Activated CD8-positive, alpha-beta memory T cell treated with anti-CD3 and anti-CD28 coated beads, Interleukin-2, amount 10 ng/mL, durations not matched to agents 7 days and 5 days (primary cell): ENCODE measurements at places on chromosomes 5 and 9.

DNA sequence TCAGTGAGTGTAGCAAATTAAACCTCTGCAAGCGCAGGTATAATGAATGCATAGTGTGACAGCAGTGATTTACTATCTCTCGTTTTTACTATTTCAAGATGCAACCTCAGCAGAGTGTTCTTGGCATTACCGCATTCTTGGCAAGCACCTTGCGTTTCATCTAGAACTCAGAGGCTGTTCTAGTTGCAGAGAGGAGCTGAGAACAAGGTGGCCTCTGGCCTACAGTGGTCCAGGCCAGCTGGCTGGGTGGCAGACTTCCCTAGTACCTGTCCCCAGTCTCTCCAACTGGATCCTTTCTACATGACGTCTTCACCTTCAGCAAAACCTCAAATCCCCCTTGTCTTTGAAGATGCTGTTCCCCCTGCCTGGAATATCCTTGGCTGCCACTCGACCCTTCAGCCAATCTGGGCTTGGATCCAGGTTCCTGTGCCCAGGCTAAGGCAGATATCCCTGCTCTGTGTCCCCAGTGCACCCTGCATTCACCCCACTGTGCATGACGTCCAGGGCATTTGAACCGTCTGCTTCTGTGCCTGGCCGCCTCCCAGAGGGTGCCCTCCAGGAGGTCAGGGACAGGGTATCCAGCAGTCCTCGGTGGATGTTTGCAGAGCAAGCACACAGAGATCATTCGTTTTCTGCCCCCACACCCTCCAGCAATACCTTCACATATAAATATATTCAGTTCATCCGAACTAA lies 120.4 kb upstream of the CPEB4 start:
- no peak for DNase-seq

DNA sequence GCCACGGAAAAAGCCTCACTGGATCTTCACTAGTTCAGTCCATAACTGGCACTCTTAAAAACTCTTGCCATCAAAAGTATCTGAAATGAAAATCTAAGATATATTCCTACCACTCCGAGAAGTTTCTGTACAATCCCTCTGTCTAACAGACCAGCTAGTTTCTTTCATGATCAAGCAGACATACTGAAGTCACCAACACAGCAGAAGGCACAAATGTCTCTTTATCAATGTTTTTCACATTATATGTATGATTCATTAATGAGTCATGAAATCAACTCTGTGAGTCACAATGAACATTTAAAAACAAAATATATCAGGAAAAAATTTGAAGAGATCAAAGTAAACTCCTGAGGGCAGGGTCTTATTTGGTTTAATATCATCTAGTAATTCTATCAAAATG lies 50.8 kb downstream of the F2R start:
- DNase-seq: no peak

DNA sequence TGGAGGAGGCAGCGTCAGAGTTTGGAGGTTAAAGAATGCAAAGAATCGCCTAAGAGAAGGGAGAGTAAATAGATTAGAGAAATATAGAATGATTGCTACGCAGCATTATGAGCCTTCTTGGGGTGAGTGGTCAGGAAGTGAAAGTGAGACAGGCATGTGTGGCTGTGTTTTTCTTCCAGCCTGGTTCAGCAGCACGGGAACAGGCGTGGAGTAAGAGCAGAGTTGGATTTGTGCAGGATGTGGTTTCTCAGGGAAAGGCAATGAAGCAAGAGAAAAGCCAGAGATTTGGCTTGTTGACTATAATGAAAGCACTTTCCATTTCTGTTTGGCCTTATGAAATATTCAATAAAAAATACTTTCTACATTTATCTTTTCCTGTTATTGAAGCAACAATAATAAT lies 34.3 kb upstream of the FRMD3 start:
- DNase-seq: no peak

GRCh38 chr5:76735762-76736545 lies 20.0 kb downstream of the F2R start:
- DNase-seq: peak; percentile 38

DNA sequence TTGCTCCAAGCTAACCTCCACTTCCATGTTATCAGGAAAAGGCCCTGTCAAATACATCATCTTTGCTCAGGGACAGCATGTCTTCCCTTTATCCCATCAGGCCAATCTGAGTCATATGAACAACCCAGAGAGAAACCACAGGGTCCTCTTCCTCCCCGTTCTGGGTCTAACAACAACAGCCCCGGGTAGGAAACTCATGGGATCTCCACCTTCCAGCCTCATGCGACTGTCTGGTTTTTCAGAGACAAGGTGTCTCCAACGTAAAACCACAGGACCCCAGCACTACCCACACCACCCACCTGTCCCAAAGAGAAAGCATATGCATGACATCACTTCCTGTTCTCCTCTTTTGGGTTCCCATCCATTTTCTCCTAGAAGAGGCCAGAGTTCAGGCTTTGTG lies 217.9 kb downstream of the ENC1 start:
- no peak for DNase-seq

DNA sequence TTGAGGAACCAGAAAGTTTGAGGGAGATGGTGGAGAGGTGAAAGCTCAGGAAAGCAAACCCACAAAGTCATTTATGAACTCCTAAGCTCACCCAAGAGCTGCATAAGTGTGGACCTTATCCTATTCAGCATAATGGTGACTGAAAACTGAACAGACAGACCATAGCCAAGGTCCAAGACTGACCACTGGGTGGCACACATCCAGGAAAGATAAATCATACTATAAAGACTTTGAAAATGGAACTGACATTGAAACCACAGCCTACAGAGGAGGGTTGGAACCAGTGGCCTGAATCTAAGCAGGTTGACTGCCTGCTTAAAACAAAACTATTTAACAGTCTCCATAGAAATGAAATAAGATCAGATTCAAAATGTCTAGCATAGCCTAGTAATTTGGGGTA lies 121.0 kb upstream of the RGS7BP start:
- no peak for DNase-seq

GRCh38 chr5:169085212-169085611 lies 215.7 kb downstream of the SLIT3 start:
- DNase-seq: no peak

GRCh38 chr9:79662537-79662956 lies 90.8 kb downstream of the TLE4 start:
- DNase-seq: no peak

GRCh38 chr5:1762121-1762882 lies 37.3 kb downstream of the MRPL36 start:
- peak; percentile 29 for DNase-seq

DNA sequence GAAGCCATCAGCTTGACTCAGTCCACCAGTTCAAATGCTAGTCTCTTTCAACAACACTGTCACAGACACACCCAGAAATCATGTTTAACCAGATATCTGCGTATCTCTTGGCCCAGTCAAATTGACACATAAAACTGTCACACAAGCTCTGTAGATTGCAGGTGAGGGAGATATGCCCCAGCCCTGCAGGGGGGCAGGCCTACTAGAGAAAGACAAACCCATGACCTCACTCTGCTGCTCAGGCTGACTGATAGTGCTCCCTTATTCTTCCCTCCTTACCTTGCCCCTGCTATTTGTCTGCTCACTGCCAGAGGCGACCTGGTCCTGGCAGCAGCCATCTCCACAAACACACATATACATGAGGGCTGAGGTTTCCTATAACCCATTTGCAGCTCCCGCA lies 351.3 kb downstream of the DRD1 start:
- DNase-seq: no peak

- DNase-seq: no peak
Observed at GRCh38 chr5:111772456-111773122, 15.6 kb upstream of the NREP start.

DNA sequence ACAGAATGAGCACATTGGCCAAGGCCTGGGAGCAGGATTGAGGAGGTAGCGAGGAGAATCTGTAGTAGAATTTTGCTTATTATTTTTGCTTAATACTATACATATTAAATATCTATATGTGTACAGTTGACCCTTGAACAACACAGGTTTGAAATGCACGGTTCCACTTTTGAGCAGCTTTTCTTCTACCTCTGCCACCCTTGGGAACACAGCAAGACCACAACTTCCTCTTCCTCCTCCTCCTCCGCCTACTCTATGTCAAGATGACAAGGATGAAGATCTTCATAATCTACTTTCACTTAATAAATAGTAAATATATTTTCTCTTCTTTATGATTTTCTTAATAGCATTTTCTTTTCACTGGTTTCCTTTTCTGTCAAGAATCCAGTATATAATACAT lies 541.4 kb downstream of the KCTD16 start:
- DNase-seq: no peak

DNA sequence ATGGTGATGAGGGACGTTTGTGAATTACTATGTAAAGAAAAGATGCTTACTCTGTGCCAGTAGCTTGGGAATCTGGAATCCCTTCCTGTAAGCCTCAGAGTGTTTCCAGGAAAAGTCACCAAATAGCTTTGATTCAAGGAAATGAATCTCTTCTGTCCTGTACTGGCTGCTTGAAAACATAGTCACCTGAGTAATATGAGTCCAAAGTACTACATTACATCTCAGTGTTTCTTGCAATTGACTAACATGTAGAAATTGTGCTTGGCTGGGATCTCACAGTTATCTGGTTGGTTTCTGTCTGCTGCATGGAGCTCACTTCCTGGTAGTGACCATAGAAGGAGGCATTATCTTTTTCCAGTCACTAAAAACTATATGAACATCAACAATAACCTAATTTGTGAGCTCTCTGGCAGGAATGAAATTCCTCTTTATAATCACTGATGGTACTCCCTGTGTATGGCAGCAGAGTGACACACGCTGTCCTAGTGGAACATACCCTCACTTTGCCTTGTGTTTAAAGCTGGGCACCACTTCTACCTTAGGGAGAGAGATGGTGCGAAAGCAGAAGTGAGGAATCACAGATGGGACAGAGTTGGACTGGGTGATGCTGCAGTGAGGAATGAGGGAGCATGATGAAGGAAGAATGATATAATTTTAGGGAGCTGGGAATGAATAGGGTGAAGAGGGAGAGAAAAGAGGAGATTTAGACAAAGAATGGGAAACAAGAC lies 568.5 kb downstream of the RAB3C start:
- no peak for DNase-seq

- DNase-seq: no peak
Observed at GRCh38 chr9:86768709-86769108, 178.6 kb downstream of the GAS1 start.

- no peak for DNase-seq
Observed at GRCh38 chr9:107358986-107359385, 75.9 kb downstream of the RAD23B start.

DNA sequence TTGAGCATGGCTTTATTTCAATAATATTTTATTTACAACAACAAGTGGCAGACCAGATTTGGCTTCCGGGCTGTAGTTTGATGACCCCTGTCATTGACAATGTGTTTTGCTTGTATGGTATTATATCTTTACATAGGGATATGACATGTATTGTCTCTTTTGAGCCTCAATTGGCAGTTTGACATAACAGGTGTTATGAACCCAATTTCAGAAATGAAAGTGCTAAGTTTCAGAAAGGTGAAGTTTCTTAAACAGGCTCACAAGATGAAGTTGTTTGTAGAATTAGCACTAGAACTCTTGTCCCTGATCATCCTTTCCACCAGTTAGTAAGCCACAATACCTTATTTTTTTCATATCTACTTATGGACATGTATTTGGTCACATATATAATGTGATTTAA lies 303.0 kb upstream of the GRIA1 start:
- no peak for DNase-seq

- no peak for DNase-seq
Observed at GRCh38 chr5:179121667-179122111, 61.5 kb downstream of the ZNF354C start.

- DNase-seq: no peak
Observed at GRCh38 chr5:15796557-15796956, 296.6 kb downstream of the FBXL7 start.

DNA sequence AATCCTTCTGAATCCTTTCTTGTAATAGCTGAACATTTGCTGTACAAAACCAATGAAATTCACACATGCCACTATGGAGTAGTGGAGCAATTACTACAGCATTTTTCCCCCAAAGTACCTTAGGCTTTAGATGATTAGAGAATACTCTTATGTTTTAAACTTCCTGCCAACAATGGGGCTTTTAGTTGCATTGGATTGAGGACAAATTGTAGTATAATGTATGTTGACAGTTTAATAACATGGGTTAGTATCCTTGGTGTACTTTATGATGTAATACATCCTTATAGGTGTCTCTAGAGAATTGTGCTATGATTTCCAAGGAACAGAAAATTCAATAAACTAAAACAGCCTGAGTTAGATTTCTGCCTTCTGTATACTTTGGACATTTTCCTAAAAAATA lies 422.7 kb upstream of the GRAMD2B start:
- DNase-seq: no peak

DNA sequence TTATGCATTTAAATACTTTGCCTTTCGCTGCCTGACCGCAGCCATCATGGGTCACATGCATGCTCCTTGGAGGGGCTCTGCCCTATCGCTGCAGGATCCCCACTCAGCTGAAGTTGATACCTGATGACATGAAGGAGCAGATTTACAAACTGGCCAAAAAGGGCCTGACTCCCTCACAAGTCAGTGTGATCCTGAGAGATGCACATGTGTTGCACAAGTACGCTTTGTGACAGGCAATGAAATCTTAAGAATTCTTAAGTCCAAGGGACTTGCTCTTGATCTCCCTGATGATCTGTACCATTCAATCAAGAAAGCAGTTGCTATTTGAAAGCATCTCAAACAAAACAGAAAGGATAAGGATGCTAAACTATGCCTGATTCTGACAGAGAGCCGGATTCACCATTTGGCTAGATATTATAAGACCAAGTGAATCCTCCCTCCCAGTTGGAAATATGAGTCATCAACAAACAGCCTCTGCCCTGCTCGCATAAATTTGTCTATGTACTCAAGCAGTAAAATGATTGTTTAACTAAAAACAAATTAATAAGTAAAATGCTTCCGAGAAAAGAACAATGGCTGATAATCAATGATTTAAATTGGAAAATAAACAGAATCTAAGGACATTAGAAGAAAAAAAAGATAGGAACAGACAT lies 41.6 kb upstream of the PPP2CA start:
- DNase-seq: no peak

- DNase-seq: no peak
Observed at GRCh38 chr5:82820961-82821845, 256.0 kb downstream of the TMEM167A start.

DNA sequence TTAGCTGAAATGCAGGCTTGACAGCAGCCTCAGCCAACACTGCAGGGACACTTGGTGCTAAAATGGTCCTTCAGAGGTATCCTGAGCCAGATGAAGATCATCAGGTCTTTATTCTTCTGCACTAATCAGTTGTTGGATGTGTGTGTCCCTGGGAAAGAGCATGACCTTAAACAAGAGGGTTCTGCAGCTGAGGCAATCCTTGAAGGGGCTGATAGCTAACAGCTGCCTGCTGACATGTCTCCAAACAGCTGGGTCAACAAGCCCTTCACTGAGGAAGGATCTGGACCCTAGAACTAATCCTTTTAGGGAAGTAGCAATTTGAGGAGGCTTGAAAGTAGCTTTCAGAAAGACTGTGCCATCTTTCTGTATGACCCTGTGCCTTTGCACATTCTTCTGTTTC lies 376.3 kb upstream of the ACTBL2 start:
- DNase-seq: no peak

DNA sequence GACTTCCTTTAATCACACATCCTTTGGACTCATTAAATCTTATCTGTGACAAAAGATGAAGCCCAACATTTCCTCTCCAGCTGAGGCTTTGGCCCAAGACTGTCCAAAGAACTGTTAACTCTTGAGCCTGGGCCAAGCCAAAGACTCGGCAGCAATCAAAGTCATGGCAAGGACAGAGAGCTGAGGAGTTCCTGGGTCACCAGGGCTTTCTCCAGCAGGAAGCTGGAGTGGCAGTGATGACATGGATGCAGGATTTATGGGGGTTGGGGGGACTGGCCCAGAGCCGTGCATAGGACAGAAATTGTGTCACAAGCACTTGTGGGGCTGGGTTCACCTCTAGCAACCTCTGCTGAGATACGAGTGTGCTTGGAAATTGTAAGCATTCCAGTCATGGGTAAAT lies 440.3 kb downstream of the PLK2 start:
- DNase-seq: no peak
